ENCODE measurements at places on chromosomes 5 and 9. TPM values are rescaled to one million over a fixed set of nuclear protein-coding genes. Genes with fewer than 3 reads are reported as not detected.

DNA sequence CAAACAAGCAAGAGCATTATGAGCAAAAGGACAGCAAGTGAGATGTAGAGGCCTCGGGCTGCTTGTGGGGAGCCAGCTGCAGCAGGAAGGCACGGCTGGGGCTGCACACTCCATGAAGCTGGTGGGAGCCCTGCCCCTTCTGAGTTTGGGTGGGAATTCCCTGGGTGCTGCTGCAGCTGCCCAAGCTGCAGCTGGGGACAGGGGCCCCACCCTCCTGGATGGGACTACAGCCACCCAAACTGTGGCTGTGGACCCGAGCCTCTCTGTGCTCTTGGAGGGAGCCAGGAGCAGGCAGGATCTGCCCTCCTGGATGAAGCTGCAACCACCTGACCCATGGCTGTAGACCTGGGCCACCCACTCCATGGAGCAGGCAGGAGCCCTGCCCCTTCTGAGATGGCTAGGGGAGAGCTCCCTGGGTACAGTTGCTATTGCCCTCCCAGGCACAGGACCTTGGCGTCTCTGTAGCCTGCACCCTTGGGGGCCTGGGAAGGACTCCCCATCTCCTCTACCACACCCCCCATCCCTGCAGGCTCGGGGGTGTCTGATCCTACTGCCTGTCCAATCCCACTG lies 159.1 kb downstream of the ERCC6L2 start:
- DNase-seq: no peak

- DNase-seq: no peak
Observed at GRCh38 chr5:117943541-117943940, 1044.8 kb downstream of the DTWD2 start.

DNA sequence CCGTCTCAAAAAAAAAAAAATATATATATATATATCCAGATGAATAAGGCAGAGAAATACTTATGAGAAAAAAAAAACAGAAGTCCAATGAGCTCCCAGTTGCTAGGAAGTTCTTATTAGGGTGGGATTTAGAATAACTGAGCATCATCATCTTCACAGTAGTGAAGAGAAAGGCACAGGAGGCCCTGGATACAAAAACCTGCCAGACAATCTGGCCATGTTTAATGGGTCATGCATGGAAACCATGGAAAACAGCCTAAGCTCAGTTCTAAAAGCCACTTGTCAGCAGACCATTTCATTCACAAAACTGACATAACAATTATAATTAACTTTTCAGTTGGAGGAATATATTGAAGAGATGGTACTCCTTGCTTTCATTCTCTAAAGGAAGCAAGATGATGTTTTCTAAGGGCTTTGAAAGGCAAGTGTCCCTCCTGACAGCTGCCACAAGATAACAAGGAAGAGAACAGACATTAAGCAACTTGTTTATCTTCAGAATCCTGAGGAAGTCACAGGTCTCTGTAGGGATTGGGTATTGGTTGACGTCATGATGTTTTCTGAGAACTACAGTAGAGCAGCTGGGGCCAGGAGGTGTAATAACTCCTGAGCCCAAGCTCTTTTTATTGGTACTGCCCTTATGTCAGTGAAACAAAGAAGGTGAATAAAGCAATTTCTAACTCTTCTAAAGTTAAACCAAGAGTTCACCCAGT lies 463.1 kb downstream of the DMAC1 start:
- DNase-seq: no peak

DNA sequence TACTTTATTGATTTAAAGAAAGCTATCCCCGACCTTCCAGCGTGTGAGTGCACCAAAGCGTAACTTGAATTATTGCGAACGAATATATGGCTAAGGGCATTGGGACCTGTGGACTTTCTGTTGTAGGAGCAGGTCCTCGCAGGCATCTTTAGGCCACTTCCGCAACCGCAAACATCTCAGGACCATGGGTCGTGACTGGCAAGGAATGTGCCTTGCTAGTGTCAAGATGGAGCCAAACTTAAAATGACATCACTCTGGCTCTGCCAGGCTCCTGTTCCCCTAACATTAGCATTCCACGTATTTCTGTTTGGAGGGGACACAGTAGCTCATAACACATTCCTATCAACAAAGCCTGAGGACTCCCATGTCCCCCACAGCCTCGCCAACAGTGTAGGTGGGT lies 44.1 kb upstream of the OLFM1 start:
- no peak for DNase-seq

GRCh38 chr9:37005517-37006140 lies 28.4 kb downstream of the PAX5 start:
- no peak for DNase-seq

IL9 gene
- total RNA-seq: not detected

ANKRD20A1 gene
- total RNA-seq: 0.16 TPM

FAM78A gene
- 1.6 TPM for total RNA-seq
